ENCODE measurements at places on chromosomes 12 and 14.
A peak's percentile ranks its signal among the peaks of the same experiment; 100 is the strongest.

- peaks cover 2% of the 10 kb centered on the region for H3K27me3 ChIP-seq
- H3K36me3 ChIP-seq = no peaks in the 10 kb centered on the region
- H3K27ac ChIP-seq = no peak overlapping the region
Observed at GRCh38 chr12:94190623-94191022, 42.2 kb downstream of the PLXNC1 start.

- peaks cover 10% of the 10 kb centered on the region for H3K36me3 ChIP-seq
- no peaks in the 10 kb centered on the region for H3K27me3 ChIP-seq
- H3K27ac ChIP-seq = no peak overlapping the region
- DNase-seq = no peak
Observed at GRCh38 chr12:132133952-132134652, 10.0 kb downstream of the DDX51 start.

DNA sequence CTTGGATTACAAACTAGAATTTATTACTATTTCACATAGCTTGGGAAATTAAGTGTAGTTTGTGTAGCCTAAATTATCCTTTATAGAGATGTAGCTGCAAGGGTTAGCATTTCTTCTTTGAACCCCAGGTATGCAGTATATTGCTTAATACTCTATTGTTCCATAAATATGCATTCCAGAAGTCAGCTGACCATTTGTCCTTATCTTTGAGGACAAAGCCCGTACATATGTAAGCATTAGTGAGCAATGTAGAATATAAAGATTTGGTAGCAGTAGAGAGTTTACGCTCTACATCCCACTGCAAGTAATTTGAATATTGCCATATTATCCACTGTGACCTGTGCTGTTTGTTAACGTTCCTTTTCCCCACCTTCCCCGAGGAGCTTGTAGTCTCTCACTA lies 26.9 kb downstream of the PPM1A start:
- no peak overlapping the region for H3K4me3 ChIP-seq
- H3K4me1 ChIP-seq = no peaks in the 10 kb centered on the region
- H3K27me3 ChIP-seq = no peaks in the 10 kb centered on the region
- no peak for DNase-seq
- no peaks in the 10 kb centered on the region for H3K36me3 ChIP-seq
- no peak overlapping the region for H3K27ac ChIP-seq

DNA sequence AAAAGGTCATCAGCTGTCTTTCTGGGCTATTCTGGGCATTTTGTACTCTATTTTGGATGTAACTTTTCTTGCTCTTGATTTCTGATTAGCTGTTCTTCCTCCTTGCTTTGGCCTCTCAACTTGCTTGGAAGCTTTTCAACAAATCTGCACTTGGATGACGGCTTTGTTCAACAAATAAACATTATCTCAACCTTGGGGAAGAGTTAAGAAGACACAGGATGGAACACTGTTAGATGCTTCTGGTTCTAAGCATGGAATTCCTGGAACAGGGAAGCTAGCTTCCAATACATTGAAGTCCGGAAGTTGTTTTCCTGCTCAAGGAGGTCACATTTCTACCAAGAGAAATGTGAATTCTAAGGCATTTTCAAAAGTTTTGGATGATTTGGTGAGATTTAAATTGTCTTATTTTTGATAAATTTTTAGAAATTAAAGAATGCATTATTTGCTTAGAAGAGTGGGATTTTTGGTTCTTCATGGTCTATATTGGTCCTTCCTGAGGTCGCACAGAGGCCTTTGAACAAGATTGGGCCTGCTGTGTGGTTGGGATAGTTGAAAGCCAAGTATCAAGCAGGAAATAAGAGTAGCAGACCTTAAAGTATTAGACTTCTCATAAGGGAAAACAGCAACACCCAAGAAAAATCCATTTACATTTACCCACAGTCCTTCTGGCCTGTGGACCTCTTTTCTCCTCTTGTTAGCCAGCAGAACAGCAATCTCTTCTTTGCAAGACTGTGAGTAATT lies 59.2 kb downstream of the PPFIBP1 start:
- no peak overlapping the region for H3K4me3 ChIP-seq
- no peak overlapping the region for H3K27ac ChIP-seq
- DNase-seq = no peak
- H3K27me3 ChIP-seq = no peaks in the 10 kb centered on the region
- H3K36me3 ChIP-seq = peaks cover 7% of the 10 kb centered on the region
- no peaks in the 10 kb centered on the region for H3K4me1 ChIP-seq

DNA sequence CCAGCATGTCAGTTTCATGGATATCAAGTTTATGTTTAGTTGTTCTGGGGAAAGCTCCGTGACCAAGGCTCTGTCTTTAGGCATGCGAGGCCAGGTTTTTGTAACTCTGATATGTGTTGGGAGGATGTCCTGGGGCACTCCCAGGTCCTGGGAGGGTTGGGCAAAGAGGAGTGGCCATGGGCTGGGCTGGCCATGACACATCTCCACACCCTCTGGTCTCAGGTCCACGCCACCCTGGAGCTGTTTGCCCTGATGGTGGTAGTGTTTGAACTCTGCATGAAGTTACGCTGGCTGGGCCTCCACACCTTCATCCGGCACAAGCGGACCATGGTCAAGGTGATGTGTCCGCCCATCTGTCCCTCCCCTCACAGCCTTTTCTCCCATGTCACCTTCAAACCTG lies 46.4 kb downstream of the TPCN1 start:
- DNase-seq = no peak
- no peaks in the 10 kb centered on the region for H3K27me3 ChIP-seq
- H3K27ac ChIP-seq = no peak overlapping the region
- peaks cover 12% of the 10 kb centered on the region for H3K36me3 ChIP-seq
- no peak overlapping the region for H3K4me3 ChIP-seq

DNA sequence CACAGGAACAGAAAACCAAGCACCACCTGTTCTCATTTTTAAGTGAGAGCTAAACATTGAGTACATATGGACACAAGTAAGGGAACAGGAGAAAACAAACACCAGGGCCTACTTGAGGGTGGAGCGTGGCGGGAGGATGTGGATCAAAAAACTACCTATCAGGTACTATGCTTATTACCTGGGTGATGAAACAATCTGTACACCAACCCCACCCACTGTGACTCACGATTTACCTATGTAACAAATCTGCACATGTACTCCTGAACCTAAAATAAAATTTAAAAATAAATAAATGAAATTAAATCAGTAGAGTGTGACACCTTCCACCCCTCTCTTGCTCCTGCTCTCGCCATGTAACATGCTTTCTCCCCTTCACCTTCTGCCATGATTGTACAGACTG lies 615.5 kb downstream of the RPL10L start:
- DNase-seq = no peak
- H3K4me1 ChIP-seq = no peaks in the 10 kb centered on the region
- no peak overlapping the region for H3K4me3 ChIP-seq
- H3K27ac ChIP-seq = no peak overlapping the region

DNA sequence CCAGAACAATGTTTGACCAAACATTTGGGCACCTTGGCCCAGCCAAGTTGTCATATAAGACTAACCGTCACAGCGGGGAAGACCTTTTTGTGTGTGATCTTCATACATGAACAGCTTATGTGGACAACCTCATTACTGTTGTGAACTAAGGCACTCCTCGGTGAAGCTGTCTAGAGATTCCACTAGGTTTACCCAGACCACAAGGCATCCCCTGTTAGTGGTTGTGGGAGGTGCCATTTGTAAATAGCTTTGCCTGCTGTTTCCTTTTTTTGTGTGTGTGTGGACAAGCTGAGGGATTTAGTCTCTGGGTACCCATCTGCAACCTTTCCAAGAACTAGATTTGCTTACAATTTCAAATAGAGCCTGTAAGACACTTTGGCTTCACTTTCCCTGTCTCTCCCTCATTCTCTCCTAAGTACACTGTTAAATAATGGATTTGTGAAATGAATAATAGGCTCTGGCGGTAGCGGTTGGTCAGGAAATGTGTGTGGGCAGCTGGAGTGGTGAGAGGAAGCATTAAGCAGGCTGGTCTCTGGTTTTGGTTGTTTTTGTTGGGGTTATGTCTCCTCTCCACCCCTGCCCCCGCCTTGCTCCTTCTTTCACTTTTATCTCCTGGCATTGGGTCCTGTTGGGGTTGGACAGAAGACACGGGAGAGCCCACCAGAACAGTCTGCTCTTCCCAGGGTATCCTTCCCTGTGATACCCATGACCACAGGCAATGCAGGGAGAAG lies 727.6 kb downstream of the VRK1 start:
- H3K4me3 ChIP-seq = no peak overlapping the region
- DNase-seq = no peak
- no peaks in the 10 kb centered on the region for H3K36me3 ChIP-seq
- no peak overlapping the region for H3K27ac ChIP-seq
- peaks cover 13% of the 10 kb centered on the region for H3K4me1 ChIP-seq
- H3K27me3 ChIP-seq = no peaks in the 10 kb centered on the region

DNA sequence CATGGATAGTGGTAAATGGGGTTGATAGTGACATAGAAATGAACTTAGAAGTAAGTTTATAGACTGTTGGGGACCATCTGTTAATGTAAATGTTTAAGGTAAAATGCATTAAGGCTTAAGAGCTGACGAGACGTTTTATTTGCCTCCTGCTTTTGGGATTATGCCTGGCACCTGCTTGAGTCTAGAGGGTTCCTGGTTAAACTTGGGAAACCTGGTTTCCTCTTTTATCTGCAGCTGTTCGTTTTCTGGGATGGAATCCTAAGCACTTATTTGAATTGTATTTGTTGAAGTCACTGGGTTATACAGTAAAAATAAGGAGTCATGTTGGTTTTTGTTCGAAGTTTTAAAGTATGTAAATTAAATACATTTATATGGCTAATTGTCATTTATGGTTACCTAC lies 914.7 kb downstream of the NRXN3 start:
- H3K27me3 ChIP-seq = no peaks in the 10 kb centered on the region
- H3K4me1 ChIP-seq = no peaks in the 10 kb centered on the region
- no peak for DNase-seq

GRCh38 chr14:74867673-74868072 lies 8.3 kb downstream of the PROX2 start:
- H3K4me3 ChIP-seq = no peak overlapping the region
- no peaks in the 10 kb centered on the region for H3K27me3 ChIP-seq
- H3K36me3 ChIP-seq = no peaks in the 10 kb centered on the region
- no peak for DNase-seq

GRCh38 chr12:123269395-123269892 lies 2.2 kb downstream of the CDK2AP1 start:
- H3K4me3 ChIP-seq = peak overlapping the region; percentile 91
- no peak for DNase-seq
- H3K4me1 ChIP-seq = peaks cover 17% of the 10 kb centered on the region
